ENCODE measurements at places on chromosomes 12 and 14.

DNA sequence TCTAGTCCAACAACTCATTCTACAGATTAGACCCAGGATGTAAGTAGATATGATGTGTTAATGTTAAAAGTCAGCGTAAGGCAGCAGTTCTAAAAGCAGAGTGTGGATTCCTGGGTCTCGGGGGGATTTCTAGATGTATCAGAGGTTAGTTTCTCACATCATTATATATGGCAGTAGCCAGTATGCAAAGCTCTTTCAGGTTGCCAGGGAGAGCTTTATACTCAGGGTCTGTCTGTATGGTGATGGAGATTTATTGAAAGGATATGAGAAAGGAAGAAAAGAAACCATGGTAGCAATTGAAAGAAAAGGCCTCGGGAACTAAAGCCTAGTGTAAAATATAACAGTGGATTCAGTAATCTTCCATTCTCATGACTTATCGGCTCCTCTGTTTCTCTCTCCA, 26.2 kb upstream of the PAWR start:
- DNase-seq = no peak

- DNase-seq = peak; percentile 81
These were observed 36.1 kb upstream of the OR5AU1 start for GRCh38 chr14:21191809-21192446.

GRCh38 chr12:47223848-47224213, 144.1 kb upstream of the AMIGO2 start:
- no peak for DNase-seq

GRCh38 chr12:98741556-98742265, 96.6 kb downstream of the APAF1 start:
- DNase-seq = peak; percentile 48

GRCh38 chr12:105705765-105706164, 375.3 kb downstream of the C12orf75 start:
- DNase-seq = peak; percentile 16

DNA sequence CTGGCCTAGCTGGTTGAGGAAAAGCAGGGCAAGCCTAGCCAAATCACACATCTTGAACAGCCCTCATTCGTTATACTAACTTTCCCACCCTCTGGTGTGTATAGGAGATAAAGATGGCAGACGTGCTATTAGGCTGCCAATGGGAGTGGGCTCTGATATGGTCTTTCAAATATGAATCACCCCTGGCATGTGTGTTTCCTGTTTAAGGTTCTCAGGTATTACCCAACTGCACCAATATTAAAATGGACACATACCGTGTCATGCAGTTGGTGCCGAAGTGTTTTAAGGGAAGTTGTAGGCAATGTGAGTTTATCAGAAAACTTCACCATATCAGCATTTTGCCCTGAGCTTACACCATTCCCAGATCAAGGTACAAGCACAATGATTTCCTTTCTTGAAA, 33.4 kb downstream of the CHST11 start:
- no peak for DNase-seq

DNA sequence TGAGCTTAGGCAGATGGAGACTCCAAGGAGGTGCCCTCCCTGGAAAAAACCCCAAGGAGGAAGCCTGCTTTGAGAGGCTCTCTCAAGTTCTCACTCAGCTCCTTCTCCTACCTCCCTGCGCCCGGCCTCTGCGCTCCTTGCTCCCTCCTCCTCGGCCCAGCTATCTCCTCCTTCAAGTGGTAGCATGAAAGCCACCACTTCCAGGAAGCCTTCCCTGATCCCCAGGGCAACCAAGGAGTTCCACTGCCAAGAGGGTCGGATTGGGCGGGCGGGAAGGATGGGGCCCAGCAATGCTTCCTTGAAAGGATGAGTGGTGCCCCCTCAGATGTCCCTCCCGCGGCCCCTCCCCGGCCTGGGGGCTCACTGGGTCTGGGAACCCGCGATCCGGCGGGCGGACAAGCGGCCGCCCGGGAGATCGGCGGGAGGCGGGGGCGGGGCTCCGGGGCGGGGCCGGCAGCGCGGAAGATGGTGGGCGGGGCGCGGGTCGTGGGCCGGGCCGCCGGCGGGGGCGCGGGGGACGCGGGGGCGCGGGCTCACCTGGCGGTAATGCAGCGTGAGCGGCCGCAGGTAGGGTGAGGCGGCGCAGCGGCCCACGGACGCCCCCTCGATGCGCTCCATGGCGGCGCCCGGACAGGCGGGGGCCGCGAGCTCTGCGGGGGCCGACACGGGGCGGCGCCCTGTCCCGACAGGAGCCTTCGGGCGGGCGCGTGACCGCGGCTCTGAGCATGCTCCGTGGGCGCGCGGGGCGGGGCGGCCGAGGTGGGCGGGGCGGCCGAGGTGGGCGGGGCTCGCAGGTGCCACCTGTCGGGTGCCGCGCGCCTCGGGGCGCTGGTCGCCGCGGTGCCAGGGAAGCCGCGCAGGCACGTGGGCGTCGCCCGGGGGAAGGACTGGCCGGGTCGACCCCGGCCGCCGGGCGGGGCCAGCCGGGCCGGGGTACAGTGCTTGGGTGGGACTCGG, at the start of gene NUDT14:
Gene NUDT14 (minus strand): TSS at position 721 of the 957 bp plus-strand sequence. CDS start 103 bp downstream, at position 618.
- peak; percentile 83 for DNase-seq

GRCh38 chr12:131101703-131102492, 148.2 kb downstream of the ADGRD1 start:
- no peak for DNase-seq
